ENCODE measurements at places on chromosomes 7 and 10. TPM values are rescaled to one million over a fixed set of nuclear protein-coding genes. Genes with fewer than 3 reads are reported as not detected.

Gene IFIT5
- 6.9 TPM for total RNA-seq

Gene PPP1R9A
- 13.5 TPM for total RNA-seq

Gene BLOC1S2
- 76.9 TPM for total RNA-seq

DNA sequence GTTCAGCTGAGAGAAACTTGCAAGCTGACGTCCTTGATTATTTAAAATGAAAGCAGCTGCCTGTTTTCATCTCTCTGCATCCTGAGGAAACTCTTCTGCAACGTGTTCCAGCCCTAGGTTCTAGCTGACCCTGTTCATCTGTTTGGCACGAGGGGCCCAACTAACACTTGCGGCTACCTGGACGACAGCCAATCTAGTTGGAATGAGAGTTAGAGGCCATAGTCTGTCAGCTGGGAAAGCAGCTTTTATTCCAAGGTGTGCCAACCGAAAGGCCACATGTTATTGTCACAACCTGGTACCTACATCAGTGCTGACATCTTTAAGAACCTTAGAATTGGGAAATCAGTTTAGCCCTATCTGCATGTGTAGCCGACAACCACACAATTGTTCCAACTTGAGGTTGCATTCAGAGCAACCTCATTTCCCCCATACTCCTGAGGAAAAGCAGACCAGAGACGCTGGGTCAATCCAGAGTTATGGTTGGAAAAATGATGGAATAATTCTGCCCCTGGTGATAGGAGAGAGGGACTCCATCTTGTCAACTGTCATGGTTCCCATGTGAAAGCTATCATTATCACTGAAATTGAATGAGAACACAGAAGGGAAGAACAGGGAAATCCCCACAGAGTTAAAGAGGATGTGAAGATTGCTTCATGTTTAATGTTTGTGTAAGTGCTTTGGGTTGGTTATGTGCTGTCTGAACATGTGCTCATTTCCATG, 121.6 kb downstream of the EGFR start:
- peak overlapping the region; percentile 69 for H3K27ac ChIP-seq
- peaks cover 11% of the 10 kb centered on the region for H3K4me1 ChIP-seq

DNA sequence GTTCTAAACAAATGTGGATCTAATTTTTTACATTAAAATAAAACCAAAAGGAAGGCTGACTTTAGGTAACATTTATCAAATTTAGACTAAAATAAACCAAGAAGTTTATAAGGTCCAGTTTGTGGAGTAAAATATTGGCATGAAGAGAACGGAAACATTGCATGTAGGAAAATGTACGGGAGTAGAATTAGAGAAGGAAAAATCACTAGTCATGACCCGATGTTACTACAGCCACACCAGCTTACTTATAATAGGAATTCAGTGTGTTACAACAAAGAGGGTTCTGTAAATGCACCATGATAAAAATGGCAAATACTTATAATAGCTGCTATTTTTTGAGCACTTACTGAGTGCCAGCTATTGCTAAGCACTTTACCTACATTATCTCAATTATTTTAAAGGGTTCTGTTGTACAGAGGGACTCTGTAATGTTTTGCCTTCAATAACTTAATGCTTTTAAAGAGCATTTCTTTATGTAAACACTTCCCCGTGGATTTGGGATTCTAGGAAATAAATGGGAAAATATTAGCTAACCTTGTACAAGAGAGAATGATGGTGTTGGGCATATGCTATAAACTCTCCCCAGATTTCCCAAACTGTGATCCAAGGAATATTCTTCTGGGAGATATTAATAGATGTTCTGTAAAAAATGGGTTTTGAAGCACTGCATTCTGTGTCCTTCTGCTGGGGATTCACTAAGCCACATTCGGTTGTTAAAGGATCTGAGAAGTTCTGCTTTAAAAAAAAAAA, 296.7 kb downstream of the BBS9 start:
- H3K4me3 ChIP-seq: no peak overlapping the region
- H3K36me3 ChIP-seq: no peaks in the 10 kb centered on the region
- H3K4me1 ChIP-seq: peaks cover 4% of the 10 kb centered on the region
- no peak for DNase-seq

DNA sequence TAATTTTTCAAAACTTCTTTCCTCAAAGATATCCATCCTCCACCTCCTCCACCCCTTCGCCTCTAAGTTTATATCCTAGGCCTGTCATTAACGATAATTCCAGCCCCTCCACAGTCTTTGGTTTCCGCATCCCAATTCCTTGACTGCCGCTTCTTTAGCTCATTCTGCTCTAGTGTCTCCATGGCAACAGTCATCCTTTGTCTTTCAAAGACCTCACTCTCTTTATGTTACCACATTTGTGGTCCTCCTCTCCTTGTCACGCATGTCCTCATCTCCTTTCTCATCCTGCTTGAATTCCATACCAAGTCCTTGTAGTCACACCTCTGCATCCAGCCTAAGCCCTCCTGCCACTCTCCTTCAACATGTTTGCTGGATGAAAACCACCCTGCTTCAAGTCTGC, 511.2 kb upstream of the KLF6 start:
- DNase-seq: no peak
- H3K4me1 ChIP-seq: no peaks in the 10 kb centered on the region
- H3K27me3 ChIP-seq: no peaks in the 10 kb centered on the region
- no peak overlapping the region for H3K27ac ChIP-seq
- H3K4me3 ChIP-seq: no peak overlapping the region
- H3K36me3 ChIP-seq: no peaks in the 10 kb centered on the region

DNA sequence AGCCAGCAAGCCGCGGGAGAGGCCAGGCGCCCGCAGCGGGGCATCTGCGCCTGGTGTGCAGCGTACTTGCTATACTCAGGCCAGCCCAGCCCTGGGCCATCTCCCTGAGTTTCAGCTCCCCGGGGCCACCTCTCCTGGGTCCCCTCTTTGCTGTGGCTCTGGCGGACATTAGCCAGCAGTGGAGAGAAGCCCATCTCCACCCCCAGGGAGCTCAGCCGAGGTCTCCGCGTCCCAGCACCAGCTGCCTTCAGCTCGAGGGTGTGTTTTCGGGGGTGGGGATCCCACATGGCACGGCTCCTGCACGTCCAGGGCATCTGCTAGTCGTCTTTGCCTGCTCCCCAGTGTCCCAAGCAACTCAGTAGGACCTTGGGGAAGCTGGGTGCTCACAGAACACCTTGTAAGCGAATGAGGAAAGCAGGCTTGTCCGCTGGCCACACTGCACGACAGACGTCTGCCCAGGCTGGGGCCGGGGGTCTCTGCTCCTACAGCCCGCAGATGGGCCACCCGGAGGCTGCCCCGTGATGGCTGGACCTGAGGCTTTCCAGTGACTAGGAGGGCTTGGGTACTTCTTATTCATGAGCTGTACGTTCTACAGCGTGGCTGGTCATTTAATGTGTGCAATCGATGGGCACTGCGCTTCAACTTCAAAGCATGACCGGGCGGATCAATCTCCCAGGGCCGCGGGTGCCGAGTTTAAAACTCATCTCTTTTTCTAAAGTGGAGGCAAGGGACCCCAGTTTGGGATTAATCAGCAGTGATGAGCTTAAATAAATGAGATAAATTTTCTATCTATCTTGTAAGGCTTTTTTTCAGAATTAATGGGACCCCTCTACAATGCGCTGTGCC, 455.7 kb downstream of the DNAJB6 start:
- no peak for DNase-seq
- no peaks in the 10 kb centered on the region for H3K27me3 ChIP-seq
- no peak overlapping the region for H3K27ac ChIP-seq
- no peaks in the 10 kb centered on the region for H3K4me1 ChIP-seq

All from psoas muscle (tissue), 8 donors.